ENCODE measurements at places on chromosomes 3 and 15.

DNA sequence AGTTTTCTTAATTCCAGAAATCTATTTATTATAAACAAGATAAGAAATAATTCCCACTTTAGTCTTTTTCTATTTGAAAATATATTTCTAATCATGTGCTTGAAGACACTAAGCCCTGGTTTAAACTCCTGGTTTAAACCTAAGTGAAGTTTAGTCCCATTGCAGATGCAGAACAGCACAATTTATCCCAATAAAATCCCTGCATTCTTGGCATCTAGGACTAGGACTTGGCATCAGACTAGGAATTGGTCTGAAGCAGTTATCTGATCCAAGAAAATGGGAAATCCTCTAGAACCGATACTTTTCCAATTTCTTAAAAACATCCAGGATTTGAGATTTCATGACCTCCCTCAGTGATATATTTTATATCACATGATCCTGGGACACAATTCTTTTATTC lies 168.8 kb upstream of the VEPH1 start:
- DNase-seq: no peak

DNA sequence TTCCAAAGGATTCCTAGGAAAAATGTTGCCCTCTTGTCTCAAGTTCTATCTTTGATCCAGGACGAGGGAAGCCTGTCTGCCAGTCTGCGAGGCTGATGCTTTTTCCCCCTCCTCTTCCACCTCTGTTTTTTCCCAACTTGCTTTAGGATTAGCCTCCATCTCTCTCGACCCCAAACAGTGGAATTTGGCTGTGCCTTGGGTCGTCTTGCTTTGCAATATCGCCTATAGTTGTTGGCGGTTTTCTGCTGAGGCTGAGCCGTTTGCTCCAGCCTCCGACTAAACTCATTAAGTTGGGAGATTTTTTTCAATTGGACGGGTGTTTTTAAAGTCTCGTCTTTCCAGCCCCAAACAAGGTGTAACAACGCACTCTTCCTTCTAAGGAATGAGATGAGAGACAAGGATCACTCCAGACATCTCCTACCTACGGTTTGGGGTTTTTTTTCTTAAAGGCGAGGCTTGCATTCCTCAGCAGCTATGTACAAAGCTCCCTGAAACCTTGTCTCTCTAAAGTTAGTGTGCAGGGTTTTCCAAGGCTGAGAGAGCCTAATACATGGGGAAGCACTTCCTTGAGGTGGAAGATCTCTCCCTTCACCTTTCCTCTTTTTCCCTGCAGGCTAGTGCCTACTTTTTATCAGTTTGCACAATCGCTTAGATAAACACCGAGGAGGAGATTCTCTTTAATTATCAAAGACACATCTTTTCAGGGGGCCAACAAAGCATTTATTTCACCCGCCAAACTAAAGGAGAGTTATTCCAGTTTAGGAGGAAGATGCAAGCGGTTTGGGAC lies 4.8 kb upstream of the NR2F2 start:
- DNase-seq: no peak

- DNase-seq: no peak
Measured at GRCh38 chr15:94027581-94027980, 203.8 kb upstream of the MCTP2 start.

DNA sequence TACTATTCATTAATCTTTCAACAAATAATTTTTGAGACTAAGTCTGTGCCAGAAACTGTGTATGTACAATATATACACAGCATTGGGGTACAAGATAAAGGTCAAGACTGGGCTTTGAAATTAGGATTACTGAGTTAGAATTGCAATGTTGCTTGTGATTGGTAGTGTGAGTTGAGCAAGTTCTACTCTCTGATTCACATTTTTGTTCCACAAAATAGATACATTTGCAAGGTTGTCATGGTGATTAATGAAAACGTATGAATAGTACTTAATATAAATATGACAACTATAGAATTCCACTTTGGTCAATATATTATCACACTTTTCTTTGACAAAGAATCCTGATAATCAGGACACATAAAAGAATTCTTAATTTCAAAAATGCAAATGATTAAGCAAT lies 314.6 kb downstream of the GBE1 start:
- no peak for DNase-seq

GRCh38 chr3:151604891-151605290 lies 128.8 kb upstream of the AADACL2 start:
- DNase-seq: no peak

DNA sequence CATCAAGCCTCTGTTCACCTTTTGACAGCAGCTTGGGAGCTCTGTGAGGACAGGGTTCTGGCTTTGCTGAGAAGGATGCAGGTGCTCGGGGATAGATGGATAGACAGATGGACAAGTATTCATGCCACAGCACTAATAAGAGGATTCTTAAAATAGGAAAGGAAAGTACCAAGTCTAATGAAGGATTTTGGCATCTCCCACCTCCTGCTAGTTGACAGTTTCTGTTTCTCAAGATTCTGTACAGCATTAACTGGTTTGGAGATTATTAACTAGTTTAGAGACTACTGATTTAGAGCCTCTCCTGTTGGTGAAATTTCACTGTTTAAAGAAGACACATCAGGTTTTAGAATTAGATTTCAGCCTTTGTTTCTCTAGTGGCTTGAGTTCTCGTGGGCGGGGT lies 152.3 kb downstream of the CACNA1D start:
- no peak for DNase-seq

DNA sequence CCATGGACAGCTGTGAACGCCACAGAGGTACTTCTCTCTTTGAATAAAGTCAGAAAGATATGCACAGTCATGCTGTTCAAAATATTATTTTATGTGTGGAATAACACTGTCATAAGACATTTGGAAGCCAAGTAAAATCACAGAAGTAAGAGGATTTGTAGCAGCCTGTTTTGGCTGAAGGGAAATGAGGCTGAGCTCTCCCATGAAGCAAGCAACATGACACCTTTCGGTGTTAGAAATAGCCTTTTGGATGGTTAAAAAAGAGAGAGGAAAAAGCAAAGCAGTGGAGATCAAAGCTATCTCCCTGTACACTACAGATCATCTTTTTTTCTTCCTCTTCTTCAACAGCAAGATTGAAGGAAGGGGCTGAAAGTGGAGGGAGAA lies 755.3 kb downstream of the ROBO1 start:
- DNase-seq: no peak

- DNase-seq: no peak
Measured at GRCh38 chr3:109140318-109140717, 3.8 kb downstream of the C3orf85 start.

GRCh38 chr3:40766396-40766795 lies 241.6 kb downstream of the ZNF621 start:
- DNase-seq: no peak

GRCh38 chr3:104564045-104564643 lies 802.6 kb upstream of the ALCAM start:
- DNase-seq: peak; percentile 63

GRCh38 chr15:29143909-29144635 lies 125.5 kb downstream of the NSMCE3 start:
- no peak for DNase-seq

- no peak for DNase-seq
Measured at GRCh38 chr3:71376911-71377310, 206.6 kb downstream of the FOXP1 start.

DNA sequence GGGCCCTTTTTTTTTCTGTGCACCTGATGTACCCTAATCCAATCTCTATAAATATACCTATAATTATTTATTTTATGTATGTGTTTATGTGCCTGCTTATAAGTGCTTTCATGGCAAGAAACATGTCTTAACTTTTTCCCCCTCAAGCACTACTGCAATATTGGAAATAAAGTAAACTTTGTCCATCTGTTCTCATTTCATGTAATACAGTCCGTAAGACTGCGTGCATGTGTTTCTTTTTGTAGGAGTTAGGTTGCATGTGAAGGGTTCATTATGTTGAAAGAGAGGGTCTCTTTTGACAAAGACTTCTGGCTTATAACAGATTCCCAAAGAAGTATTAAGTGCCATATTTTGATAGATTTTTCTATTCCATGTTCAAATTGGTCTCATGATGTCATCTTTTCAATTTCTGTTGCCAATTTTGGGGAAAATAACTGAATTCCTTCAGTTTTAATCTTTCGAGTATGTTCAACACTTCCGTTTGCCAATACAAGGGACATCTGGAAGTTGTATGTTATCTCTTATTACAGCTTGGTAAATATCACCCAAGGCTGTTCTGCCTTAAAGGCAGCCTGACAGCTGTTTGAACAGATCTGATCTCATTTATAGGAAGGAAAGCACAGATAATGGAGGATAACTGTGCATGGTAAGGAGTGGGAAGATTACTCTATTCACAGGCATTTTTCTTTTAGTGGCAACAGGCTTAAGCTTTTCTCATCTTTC lies 273.1 kb upstream of the SGO1 start:
- no peak for DNase-seq

GRCh38 chr3:39126532-39127071 lies 19.1 kb downstream of the TTC21A start:
- DNase-seq: peak; percentile 35

DNA sequence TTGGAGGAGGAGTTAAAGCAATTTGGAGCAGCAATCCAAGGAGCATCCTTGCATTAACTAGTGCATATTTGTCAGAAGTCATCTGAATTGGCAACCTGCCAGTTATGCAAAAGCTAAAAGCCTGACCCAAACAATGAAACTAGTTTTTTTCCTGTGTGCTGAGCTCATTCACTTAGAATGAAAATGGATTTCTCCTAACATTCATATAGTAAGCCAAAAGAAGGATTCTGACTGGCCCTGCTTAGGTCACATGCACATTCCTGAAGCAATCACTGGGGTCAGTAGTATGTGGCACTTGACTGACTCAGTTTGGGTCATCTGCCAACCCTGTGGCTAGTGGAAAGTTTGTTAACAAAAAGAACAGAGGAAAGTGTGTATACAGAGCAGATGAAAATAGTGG lies 30.5 kb downstream of the OXSM start:
- no peak for DNase-seq

DNA sequence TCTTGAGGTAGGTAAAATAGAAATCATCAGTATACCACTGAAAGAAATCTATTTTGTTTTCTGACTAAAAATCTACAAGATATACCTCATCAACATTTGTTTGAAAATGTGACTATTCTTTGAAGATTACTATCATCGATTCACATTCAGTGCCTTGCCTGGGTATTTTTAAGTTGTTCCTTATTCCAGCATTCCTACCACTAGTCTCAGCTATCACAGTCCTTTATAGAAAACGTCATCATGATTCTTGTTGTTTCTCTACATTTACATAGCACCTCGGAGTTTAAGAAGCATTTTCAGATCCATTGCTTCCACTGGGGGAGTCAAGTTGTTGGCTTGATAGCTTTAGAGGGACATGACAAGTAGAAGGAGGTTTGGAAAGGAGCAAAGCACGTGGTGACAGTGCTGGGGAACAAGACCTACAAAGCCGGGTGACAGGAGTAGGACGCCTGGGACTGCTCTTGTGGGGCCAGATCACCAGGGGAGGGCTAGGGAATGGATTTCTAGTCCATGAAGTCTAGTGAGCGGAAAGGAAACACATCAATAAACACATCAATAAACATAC lies 61.5 kb downstream of the HES1 start:
- DNase-seq: no peak

- DNase-seq: no peak
Measured at GRCh38 chr15:45304711-45305110, 52.7 kb downstream of the SLC28A2 start.

DNA sequence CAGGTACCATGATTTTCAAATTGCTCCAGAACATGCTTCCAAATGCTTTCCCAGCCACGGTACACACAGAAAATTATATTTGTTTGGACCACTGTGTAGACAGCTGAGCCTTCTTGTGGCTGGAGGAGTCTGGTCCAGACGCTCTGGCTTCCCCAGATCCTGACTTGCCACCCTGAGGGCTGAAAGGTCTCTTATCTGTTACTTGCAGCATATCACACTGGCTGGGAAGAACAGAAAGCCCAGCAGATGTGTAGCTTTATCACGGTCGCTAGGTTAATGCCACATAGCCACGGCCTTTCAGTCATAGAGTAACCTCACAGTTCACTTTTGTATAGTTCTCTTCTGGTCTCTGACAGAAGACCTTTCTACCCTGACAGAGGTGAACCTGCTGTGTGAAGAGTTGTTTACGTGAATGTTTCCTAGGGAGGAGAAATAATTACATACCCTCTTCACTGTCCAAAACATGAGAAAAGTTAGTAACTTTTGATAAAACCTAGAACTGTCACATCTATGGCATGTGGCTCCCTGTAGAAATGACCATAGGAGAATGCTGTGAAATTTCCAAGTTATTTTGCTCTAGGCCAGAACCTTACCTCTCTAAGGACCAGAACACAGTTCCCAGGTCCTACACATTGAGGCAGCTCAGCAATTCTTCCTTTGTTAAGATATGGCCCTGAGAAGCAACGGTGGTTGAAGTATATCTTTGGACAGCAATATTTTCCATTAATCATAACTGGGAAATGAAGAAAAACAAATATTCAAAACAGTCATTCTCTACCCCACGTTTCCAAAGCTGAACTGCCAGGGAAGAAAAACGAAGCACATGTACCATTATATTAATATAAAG lies 15.8 kb upstream of the STIMATE start:
- no peak for DNase-seq

GRCh38 chr3:49415931-49416601 lies 3.8 kb downstream of the TCTA start:
- DNase-seq: peak; percentile 72

DNA sequence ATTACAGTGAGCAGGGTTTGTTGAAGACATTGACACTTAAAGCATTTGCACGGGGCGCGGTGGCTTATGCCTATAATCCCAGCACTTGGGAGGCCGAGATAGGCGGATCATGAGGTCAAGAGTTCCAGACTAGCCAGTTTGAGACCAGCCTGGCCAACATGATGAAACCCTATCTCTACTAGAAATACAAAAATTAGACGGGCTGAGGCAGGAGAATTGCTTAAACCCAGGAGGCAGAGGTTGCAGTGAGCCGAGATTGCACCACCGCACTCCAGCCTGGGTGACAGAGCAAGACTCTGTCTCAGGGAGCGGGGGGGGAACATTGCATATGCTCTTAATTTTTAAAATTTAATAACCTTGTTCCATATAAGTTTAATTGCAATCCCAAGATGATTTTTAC lies 11.9 kb downstream of the STT3B start:
- no peak for DNase-seq

DNA sequence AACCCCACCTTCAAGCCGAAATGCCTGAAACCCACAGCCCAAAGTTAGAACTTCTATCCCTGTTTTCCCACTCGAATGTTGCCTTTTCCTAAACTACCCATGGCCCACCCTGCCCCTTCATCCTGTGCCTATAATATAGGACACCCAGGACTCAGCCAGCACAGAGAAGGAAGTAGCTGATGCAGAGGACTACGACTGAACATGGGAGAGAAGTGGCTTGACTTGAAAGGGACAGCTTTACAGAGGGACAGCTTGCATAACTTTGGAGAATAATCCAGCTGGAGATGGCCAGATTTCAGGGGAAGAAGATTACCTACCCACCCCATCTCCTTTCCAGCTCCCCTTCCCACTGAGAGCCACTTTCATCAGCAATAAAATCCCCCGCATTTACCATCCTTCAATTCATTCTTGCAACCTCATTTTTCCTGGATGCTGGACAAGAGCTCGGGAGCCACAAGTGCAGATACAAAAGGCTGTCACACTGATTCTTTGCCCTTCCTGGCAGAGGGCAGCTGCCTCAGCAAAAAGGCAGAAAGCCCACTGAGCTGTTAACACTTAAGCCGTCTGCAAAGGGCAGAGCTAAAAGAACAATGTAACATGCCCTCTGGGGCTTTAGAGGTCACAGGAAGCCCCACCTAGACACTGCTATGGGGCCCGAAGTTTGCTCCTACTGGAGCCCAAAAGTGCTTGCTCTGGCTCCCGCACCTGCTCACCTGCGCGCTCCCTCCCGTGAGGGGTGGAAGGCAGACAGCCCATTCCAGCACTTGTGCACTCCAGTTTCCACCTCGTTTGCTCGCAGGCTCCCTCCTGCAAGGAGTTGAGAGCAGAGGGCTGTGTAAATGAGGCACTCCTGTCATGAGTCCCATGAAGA lies 224.0 kb downstream of the TBC1D5 start:
- no peak for DNase-seq

GRCh38 chr3:49647741-49648140 lies 26.4 kb upstream of the APEH start:
- DNase-seq: no peak
